Fibroblast of the conjunctiva (primary cell): ENCODE measurements at places on chromosomes 11 and 22.

DNA sequence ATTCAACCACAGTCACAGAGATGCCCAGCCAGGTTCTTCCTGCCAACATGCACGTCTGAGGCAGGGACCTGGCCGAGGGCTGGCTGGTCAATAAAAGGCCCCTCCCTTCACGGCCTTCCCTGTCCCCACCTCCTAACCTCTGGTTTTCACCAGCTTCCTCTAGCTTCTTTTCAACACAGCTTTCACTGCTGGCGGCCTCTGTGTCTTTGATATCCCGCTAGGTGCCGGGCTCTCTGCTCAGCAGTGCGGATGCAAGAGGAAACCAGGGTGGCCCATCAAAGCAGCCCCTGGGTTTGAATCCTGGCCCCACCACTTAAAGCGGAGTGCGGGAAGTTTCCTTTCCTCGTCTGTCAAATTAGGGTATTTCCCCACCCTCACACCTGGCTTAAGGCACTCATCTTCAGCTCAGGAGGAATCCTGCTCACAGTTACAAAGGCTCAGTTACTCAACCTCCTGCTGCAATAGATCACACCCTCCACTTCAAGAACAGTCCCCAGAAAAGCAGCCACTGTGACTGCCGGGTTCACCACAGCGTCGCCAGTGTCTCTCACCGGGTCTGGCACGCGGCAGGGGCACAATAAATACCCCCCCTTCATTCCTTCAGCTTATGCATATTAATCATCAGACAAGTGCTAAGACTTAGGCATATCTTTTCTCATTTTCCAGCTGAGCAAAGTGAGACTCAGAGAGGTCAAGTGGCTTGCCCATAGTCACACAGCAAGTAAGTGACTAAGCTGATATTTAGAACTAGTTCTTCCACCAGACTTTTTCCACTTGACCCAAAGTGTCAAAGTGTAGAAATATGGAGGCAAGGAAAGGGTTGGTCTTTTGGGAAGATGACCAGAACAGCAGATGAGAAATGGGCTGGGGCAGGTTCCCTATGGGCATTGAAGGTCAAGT lies 45.7 kb downstream of the TXN2 start:
- no peak for DNase-seq

- DNase-seq, result no peak
Measured at GRCh38 chr11:47268448-47269001, 1.4 kb upstream of the MADD start.

GRCh38 chr22:26437694-26438392 lies 8.8 kb downstream of the ASPHD2 start:
- no peak for DNase-seq

GRCh38 chr11:66607126-66607834 lies 9.2 kb upstream of the RBM14 start:
- peak; percentile 91 for DNase-seq

GRCh38 chr11:61293867-61294716 lies 1.0 kb downstream of the VWCE start:
- no peak for DNase-seq

DNA sequence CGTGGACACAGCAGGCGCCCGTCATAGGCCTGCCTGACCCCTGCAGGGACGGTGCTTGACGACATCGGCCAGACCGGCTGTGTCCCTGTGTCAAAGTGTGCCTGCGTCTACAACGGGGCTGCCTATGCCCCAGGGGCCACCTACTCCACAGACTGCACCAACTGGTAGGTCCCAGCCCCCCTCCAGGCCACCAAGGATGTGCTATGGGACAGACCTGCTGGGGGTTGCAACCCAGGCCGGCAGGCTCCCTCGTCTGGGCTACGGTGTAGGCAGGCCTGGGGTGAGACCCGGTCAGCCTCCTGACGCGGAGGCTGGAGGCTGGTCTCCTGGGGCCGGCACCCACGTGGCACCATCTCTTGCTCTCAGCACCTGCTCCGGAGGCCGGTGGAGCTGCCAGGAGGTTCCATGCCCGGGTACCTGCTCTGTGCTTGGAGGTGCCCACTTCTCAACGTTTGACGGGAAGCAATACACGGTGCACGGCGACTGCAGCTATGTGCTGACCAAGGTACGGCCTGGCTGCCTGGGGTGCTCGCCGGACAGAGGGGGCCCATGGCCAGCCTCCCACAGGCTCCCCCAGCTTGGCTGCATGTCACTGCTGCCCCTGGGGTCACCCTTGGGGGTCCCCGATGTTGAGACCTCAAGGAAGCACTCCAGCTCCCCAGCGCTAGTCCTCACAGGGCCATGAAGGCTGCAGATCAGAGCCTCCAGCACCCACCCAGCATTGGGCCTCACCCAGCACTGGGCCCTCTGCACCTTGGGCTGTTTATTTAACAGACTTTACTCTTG lies 7.7 kb downstream of the MUC5AC start:
- no peak for DNase-seq

DNA sequence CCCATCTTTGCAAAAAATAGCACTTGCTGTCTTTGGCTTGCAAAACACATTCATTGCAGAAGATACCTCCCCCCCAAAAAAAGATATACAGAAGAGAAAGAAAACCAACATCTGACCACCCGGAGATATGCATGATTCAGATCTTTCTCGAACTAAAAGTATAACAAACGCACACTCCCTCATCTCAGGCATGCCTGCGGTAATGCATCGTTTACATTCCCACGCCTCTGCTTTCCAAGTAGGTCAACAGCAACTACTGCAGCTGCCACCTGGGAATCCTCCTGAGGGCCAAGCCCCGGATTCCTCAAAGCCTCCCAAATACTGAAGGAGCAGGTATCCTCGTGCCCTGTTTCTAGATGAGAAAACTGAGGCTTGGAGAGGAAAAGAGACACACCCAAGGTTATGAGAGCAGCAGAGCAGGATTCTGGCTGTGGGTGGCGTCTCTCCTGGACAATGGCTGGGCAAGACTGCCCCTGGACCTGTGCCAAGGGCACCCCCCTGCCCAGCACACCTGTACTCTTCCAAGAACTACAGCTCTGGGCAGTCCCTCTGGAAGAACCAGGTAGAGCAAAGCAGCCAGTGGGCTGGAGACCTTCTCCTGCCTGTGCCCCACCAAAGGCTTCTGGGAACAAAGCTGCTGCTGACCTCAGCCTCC lies 38.1 kb downstream of the NUP50 start:
- DNase-seq, result no peak

- DNase-seq, result no peak
Measured at GRCh38 chr22:42929838-42930155, 72.7 kb upstream of the ARFGAP3 start.

DNA sequence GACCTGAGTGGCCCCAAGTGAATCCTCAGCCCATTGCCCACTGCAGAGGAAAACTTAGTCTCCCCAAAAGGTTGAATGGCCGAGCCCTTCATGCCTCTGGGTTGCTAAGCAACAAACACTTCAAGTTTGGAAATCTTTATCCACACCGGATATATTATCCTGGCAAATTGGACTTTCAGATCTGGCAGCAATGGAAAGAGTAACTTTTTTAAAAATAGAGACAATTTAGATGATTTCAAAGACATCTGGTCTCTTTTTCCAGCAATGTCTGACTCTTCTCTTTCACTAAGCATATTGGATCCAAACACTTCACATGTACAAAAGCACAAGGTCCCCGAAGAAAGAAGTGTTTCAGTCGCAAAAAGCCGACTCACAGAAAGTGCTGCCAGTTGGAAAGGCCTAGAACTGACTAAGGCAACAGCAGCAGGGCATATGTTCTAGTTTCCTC lies 505.3 kb downstream of the SOX6 start:
- DNase-seq, result no peak

- DNase-seq, result no peak
Measured at GRCh38 chr11:119134389-119134978, 13.1 kb downstream of the HINFP start.

GRCh38 chr11:120058931-120059330 lies 79.0 kb downstream of the TRIM29 start:
- DNase-seq, result no peak

- DNase-seq, result no peak
Measured at GRCh38 chr22:44721213-44721612, 19.2 kb downstream of the PRR5 start.

GRCh38 chr11:116053548-116053919 lies 549.3 kb upstream of the CADM1 start:
- no peak for DNase-seq

DNA sequence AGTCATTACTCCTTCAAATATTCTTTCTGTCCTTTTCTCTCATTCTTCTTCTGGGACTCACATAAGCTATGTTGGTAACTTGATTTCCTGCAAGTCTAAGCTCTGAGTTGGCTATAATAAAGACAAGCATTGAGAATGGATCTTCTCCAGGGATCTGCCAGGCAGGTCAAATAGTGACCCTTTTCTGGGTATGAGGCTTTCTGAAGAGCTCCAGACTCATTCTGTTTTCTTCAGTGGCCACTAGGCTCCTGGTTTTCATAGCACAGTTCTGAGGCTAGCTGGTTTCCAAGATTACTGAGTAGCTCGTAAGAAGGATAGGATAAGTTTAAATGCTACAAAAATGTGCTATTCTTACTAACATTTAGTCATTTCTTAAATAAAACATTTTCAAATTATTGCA lies 38.3 kb downstream of the TMPRSS5 start:
- DNase-seq, result no peak

GRCh38 chr22:39240831-39241793 lies 3.7 kb downstream of the PDGFB start:
- no peak for DNase-seq

GRCh38 chr11:10618490-10618889 lies 50.0 kb upstream of the LYVE1 start:
- DNase-seq, result no peak

DNA sequence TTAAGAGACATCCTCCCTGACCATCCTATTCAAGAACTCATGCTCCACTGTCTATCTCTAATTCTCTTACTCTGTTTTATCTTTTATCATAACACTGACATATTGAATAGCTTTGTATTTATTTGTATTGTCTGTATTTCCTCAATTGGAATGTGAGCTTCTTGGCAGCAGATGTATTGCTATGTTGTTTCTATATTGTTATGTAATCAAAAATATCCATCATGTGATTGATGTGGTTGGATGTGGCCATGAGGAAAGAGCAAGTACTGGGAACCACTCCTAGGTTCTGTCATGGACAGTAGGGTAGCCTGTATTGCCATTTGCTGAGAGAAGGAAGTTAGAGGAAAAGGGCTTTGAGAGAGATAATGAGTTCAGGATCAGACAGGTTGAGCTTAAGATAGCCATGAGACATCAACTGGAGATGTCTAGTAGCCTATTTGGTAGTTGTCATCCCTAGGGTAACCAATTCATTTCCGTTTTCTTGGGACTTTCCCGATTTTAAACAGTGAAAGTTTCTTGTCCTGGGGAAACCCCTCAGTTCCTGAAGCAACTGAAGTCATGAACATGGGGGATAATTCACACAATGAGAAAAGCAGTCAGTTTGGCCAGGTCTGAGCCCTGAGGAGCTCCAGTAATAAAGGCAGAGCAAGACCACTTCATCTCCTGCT lies 404.5 kb downstream of the INSC start:
- no peak for DNase-seq

- DNase-seq, result no peak
Measured at GRCh38 chr22:42303396-42304323, 33.2 kb upstream of the TCF20 start.

- DNase-seq, result no peak
Measured at GRCh38 chr22:17941471-17942406, 82.6 kb downstream of the MICAL3 start.

DNA sequence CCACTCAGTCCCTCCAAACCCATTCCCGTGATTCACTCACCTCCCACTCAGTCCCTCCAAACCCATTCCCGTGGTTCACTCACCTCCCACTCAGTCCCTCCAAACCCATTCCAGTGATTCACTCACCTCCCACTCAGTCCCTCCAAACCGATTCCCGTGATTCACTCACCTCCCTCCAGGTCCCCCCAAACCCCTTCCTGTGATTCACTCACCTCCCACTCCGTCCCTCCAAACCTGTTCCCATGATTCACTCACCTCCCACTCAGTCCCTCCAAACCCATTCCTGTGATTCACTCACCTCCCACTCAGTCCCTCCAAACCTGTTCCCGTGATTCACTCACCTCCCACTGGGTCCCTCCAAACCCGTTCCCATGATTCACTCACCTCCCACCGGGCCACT lies 639.6 kb downstream of the BRD1 start:
- no peak for DNase-seq

GRCh38 chr22:48855593-48856307 lies 971.9 kb downstream of the BRD1 start:
- DNase-seq, result no peak

GRCh38 chr11:35593143-35593542 lies 25.1 kb upstream of the FJX1 start:
- DNase-seq, result peak; percentile 65

DNA sequence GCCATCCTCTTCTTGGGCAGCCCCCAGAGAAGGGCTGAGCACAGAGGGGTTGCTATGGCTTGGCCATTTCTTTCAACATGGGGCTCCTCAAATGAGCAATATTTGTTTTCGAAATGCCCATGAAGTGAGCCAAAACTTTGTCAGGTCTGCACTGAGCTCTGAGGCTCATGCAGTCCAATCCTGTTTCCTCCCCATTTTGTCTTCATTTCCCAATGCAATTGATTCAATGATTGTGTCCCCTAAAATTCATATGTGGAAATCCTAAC lies 60.6 kb upstream of the CD44 start:
- no peak for DNase-seq
